ENCODE measurements at places on chromosomes 7 and 10.

DNA sequence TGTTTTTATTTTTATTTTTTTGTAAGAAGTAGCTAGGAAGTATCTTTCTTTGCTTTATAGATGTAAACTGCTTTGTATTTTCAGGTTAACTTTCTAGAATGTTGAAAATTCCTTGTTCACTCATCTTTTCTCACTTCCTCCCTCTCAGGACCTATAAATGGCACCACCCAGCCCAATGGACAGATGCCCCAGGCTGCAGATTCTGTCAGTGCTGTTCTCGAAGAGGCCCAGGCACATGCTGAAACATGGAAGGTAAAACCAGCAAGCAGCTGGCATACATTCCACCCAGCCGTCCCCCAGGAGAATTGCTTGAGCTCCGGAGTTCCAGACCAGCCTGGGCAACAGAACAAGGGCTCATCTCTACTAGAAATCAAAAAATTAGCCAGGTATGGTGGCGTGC, 47.1 kb upstream of the PDSS1 start:
- DNase-seq: no peak

- DNase-seq: no peak
These were observed 200.2 kb upstream of the PHF14 start for GRCh38 chr7:10773430-10773829.

- DNase-seq: no peak
These were observed 157.4 kb upstream of the MAGI2 start for GRCh38 chr7:79610748-79611304.

DNA sequence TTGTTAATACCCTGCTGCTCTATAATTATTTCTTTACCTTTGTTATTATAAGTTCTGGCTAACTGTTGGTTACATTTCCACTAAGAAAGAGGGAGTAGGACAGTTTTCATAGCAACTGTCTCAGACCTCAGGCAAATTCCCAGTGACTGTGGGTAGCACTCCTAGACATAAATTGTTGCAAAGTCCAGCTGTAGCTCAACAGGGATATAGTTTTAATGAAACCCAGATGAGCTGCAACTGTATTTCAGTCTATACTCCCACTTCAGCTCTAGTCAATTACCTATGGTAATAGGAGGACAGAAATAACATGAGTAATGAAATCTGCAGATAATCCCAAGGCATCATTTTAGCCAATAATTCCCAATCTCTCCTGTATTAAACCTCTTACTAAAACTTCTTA, 103.0 kb upstream of the SEMA3A start:
- DNase-seq: no peak

- no peak for DNase-seq
These were observed 30.1 kb downstream of the LUC7L2 start for GRCh38 chr7:139389774-139390173.

DNA sequence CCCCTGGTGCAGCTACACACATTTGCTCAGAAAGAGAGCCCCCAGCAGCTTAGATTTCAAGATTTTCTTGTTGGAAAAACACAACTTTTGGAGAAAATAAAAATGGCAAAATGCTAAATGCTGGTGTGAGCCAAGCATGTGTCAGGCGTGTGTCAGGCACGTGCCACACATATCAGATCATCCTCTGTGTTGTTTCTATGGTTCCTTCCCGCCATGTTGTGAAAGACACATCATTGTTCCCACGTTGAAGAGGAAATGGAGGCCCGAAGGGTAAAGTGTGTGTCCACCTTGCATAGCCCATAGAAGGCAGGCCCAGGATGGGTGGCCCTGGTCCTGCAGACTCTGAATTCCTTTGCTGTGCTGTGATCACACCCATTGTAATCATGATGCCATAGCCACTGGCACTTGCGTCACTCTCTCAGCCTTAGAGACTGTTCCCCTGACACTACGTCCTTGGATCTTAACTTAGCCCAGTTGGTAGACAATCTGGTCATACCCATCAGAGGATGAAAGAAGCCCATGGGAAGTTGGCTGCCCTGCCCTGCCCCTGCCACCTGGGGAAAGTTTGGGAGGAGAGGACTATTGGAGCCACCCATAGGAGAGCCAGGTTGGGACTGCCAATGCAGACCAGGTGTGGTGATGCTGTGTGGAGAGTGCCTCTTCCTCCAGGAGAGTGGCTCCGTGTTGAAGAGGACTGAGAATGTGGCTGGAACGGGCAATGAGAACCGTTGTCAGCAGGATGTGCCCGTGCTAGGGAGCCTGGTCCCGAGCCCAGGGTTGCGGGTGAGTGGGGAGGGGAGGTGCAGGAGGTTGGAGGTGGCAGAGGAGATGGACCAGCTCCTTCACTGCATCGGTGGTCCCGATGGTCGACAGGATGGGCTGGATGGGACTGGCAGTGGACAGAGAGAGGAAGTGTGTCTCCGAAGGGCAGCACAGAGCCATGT, 65.6 kb upstream of the IGFBP3 start:
- no peak for DNase-seq

DNA sequence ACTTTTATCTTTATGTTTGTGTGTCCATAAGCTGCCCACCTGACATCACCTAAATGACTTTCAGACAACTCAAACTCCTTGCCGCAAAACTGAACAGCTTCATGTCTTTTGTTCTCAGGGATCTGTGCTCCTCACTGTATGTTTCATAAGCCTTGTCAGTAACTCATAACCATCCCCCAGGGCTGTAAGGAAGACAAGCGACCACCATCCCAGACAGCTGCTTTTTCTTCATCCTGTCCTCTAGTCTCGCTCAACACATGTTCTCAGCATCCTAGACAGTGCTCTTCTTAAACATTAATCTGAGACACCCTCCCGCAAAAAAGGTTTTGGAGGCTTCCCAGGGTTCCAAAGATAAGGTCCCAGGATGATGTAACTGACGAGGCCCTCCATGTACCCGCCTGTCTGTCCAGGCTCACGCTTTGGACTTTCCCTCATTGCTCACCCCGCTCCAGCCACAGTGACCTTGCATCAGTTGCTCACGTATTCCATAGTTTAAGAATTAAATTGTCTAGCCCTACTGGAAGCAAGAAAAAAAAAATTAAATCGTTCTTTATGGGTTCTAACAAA, 69.8 kb downstream of the MAP3K8 start:
- no peak for DNase-seq
